Psoas muscle (tissue), 8 donors: ENCODE measurements at places on chromosomes 3 and 15. TPM values are rescaled to one million over a fixed set of nuclear protein-coding genes. Genes with fewer than 3 reads are reported as not detected.
A peak's percentile ranks its signal among the peaks of the same experiment; 100 is the strongest.

Gene GJD2
- not detected for total RNA-seq

DNA sequence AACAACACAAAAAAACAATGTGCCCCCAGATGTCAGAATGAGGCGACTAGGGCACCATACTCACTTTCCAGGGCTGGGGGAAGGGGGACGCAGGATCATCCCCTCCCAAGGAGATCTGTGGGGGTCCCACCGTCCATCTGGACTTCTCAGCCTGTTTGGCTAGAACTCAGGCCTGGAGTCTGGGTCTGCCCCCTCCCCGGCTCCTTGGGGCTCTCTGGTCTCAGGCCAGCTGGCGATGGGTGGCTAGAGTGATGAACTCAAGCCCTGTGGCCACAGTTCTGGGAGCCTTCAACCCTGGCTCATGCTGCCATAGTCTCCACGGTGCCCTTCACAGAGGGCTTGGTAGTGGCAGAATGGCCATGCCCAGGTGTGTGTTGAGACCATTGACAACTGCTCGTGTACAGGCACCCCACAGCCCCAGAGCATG, 13.6 kb downstream of the ZBTB47 start:
- peak; percentile 27 for DNase-seq
- H3K27me3 ChIP-seq: no peaks in the 10 kb centered on the region
- H3K36me3 ChIP-seq: peaks cover 13% of the 10 kb centered on the region
- H3K4me3 ChIP-seq: no peak overlapping the region

- no peaks in the 10 kb centered on the region for H3K36me3 ChIP-seq
- H3K4me1 ChIP-seq: no peaks in the 10 kb centered on the region
- H3K4me3 ChIP-seq: no peak overlapping the region
- no peaks in the 10 kb centered on the region for H3K27me3 ChIP-seq
- H3K27ac ChIP-seq: no peak overlapping the region
- DNase-seq: no peak
These were observed 426.7 kb downstream of the AGBL1 start for GRCh38 chr15:86506401-86506800.

Gene GPR156
- not detected for total RNA-seq

DNA sequence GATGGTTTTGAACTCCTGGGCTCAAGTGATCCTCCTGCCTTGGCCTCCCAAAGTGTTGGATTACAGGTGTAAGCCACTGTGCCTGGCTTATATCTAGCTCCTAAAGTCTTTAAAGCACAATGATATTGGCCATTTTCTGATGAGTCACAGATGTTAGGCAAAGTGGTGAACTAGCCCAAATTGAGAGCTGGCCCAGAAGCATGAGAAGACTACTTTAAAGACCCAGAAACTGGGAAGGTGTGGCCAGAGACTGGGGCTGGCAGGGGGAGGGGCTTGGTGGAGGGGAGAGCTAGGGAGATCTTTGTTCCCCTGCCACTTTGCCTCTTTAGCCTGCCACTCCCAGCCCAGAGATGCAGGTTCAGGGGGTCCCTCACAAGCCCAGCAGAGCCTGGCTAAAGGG, 21.6 kb downstream of the CHRNA3 start:
- no peak for DNase-seq
- no peaks in the 10 kb centered on the region for H3K27me3 ChIP-seq
- H3K4me3 ChIP-seq: no peak overlapping the region
- H3K27ac ChIP-seq: no peak overlapping the region

GRCh38 chr15:82750831-82751180, 41.1 kb upstream of the AP3B2 start:
- peak; percentile 22 for DNase-seq
- H3K4me3 ChIP-seq: peak overlapping the region; percentile 88
- H3K36me3 ChIP-seq: peaks cover 40% of the 10 kb centered on the region
- H3K27ac ChIP-seq: peak overlapping the region; percentile 98

GRCh38 chr3:109910772-109911171, 573.4 kb upstream of the DPPA4 start:
- H3K4me1 ChIP-seq: no peaks in the 10 kb centered on the region
- H3K36me3 ChIP-seq: no peaks in the 10 kb centered on the region
- no peak overlapping the region for H3K4me3 ChIP-seq
- no peaks in the 10 kb centered on the region for H3K27me3 ChIP-seq

- peaks cover 9% of the 10 kb centered on the region for H3K27me3 ChIP-seq
- DNase-seq: no peak
- H3K4me1 ChIP-seq: no peaks in the 10 kb centered on the region
- H3K27ac ChIP-seq: no peak overlapping the region
- H3K4me3 ChIP-seq: no peak overlapping the region
- H3K36me3 ChIP-seq: no peaks in the 10 kb centered on the region
These were observed 80.6 kb upstream of the PRR20G start for GRCh38 chr3:127368186-127369032.

GRCh38 chr3:98359993-98360675, 6.5 kb downstream of the OR5K4 start:
- H3K4me3 ChIP-seq: no peak overlapping the region
- no peak for DNase-seq
- no peak overlapping the region for H3K27ac ChIP-seq
- no peaks in the 10 kb centered on the region for H3K4me1 ChIP-seq

Gene SNAP23
- total RNA-seq: 27.4 TPM

- H3K4me3 ChIP-seq: no peak overlapping the region
- H3K27ac ChIP-seq: no peak overlapping the region
- H3K4me1 ChIP-seq: no peaks in the 10 kb centered on the region
- no peaks in the 10 kb centered on the region for H3K27me3 ChIP-seq
- H3K36me3 ChIP-seq: no peaks in the 10 kb centered on the region
- DNase-seq: peak; percentile 12
These were observed 152.7 kb downstream of the CHSY1 start for GRCh38 chr15:101099183-101099582.

DNA sequence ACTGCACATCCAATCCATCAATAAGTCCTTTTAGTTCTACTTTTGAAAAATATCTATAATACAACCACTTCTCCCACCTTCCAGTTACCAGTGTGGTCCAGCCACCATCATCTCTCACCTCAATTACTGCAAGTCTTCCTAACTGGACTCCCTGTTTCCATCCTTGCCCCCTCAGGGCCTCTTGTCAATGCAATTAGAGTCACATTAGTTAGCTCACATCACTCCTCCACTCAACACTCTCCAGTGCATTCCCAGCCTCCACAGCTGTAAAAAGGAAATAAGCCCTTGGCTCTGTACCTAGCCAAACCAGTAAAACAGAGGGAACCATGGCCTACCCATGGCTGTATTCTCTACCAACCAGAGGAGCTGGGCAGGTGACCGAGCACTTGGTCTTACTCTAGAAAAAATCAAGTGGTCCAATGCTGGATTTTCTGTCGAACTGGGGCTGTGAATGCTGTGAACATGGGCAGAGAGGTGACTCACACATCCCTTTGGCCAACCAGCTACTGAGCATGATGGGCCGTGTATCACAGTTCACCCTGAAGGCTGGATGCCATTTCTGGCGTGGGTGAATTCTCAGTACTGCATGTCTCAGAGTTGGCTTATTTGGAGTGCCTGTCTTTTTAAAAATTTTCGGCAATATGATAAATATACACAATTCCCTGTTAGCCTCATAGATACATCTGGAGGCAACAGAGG, 62.5 kb upstream of the C15orf61 start:
- H3K4me3 ChIP-seq: no peak overlapping the region
- DNase-seq: no peak

Gene ADAMTS17
- total RNA-seq: 12.1 TPM

DNA sequence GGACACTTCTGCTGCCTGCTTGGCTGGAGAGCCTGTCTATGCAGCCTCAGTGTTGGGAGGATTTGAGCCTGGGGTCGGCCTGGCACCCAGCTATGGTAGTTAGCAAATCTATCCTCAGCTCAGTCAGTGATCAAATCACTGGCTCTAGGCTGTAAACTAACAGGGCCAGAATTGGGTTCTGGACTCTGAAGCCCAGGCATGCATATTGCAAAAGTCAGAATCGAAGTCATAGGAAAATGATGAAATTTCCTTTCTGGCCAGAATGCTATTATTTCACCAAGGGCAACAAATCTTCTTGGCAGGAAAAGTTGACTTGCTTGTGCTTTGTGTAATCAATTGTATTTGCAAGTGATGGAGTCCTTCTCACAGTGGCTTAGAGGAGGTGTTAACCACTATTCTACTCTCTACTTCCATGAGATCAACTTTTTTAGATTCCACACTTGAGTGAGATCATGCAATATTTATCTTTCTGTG, 482.6 kb upstream of the TPRG1 start:
- no peaks in the 10 kb centered on the region for H3K27me3 ChIP-seq
- H3K27ac ChIP-seq: peak overlapping the region; percentile 34
- no peaks in the 10 kb centered on the region for H3K36me3 ChIP-seq
- H3K4me3 ChIP-seq: no peak overlapping the region
- peaks cover 21% of the 10 kb centered on the region for H3K4me1 ChIP-seq
- DNase-seq: peak; percentile 17

Gene NANOGP8
- total RNA-seq: not detected

DNA sequence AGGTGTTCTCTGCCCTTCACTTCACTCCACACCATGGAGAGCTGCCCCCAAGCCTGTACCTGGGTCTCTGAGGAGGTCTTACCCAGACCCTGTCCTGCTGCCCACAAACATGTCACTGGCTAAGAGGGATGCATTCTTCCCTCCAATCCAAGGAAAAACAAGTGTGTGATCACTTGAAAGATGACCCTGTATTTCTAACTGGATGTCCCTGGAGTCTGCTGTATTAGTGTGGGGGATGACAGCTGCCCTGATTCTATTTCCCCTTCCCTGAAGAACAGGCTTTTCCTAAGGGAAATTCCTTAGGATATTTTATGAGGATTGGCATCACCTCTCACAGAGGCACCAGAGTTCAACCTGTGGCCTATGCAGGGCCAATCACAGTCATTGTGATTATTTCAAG, 55.0 kb upstream of the GATA2 start:
- DNase-seq: no peak
- no peaks in the 10 kb centered on the region for H3K36me3 ChIP-seq
- no peak overlapping the region for H3K27ac ChIP-seq
- H3K4me3 ChIP-seq: no peak overlapping the region

Gene SLC28A2
- total RNA-seq: not detected

Gene RPL29
- total RNA-seq: 1,269 TPM

Gene RAD51
- 0.55 TPM for total RNA-seq

DNA sequence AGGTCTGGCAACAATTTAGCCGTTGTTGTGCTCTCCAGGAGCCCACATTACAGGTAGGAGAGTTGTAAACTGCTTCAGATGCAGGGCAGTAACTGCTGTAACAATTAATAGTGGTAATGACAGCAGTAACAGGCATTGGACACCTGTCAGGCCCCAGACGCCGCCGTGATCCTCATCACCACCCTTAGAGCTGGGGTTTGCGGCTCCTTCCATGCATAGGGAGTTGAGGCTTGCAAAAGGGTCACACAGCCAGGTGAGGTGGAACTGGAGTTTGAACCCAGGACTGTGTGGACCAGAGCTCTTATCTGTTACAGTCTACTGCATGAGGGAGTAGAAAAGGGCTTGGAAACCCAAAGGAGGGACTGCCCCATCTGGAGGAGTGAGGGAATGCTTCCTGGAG, 26.8 kb upstream of the NR2C2 start:
- H3K27me3 ChIP-seq: no peaks in the 10 kb centered on the region
- H3K36me3 ChIP-seq: peaks cover 4% of the 10 kb centered on the region
- no peak for DNase-seq
- H3K4me1 ChIP-seq: no peaks in the 10 kb centered on the region

DNA sequence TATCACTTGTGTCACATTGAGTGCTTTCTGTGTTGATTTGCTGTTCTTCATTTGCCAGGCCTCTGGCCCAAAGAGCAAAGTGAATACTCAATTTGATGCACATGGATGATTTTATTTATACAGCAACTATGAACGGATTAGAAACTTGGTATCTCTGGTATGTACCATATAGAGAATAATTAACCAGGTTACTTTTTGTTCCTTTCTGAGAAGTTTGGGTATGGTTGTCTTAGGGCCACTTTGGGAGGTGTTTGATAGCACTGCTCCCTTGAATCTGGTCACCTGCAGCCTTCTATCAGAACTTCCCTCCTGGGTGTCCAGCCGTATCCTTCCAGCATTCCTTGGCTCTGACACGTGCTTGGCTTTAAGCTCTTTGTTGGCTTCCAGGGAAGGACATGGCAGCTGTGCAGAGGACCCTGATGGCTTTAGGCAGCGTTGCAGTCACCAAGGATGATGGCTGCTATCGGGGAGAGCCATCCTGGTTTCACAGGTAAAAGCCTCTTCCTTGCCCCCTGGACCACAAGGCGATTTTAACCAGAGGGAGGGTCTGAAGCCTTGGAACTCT, 12.7 kb downstream of the TAGLN3 start:
- no peak overlapping the region for H3K27ac ChIP-seq
- no peak for DNase-seq
- no peak overlapping the region for H3K4me3 ChIP-seq
- no peaks in the 10 kb centered on the region for H3K4me1 ChIP-seq
- H3K36me3 ChIP-seq: no peaks in the 10 kb centered on the region

DNA sequence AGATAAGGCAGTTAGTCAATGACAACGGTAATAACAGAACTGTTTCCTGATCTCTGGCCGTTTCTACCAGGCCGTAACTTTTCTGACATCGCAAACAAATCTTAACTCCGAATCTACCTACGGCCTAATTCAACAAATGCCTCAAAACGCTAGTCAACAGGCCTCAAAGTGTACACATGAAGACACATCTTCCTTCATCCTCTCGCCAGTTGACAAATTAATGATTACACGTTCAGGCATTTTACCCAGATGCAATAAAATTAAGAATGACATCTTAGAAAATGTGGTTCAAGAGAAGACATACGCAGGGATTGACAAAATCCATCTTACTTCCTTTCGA, 1.5 kb downstream of the SFMBT1 start:
- H3K36me3 ChIP-seq: no peaks in the 10 kb centered on the region
- peak overlapping the region; percentile 92 for H3K4me3 ChIP-seq
- H3K4me1 ChIP-seq: peaks cover 38% of the 10 kb centered on the region
- H3K27ac ChIP-seq: peak overlapping the region; percentile 93

Gene LRRC49
- total RNA-seq: 2.2 TPM

Gene SCN11A
- total RNA-seq: not detected
